ENCODE measurements at places on chromosomes 16 and 17. TPM values are rescaled to one million over a fixed set of nuclear protein-coding genes. Genes with fewer than 3 reads are reported as not detected.

GRCh38 chr16:56589141-56590039, at the start of gene MT3:
TSS of gene MT3 (plus strand) at chr16:56589528. CDS start at chr16:56589591, 63 bp downstream.
- DNase-seq = peak; percentile 82

- peak; percentile 92 for DNase-seq
These were observed 4.4 kb upstream of the HIC1 start for GRCh38 chr17:2050300-2051060.

DNA sequence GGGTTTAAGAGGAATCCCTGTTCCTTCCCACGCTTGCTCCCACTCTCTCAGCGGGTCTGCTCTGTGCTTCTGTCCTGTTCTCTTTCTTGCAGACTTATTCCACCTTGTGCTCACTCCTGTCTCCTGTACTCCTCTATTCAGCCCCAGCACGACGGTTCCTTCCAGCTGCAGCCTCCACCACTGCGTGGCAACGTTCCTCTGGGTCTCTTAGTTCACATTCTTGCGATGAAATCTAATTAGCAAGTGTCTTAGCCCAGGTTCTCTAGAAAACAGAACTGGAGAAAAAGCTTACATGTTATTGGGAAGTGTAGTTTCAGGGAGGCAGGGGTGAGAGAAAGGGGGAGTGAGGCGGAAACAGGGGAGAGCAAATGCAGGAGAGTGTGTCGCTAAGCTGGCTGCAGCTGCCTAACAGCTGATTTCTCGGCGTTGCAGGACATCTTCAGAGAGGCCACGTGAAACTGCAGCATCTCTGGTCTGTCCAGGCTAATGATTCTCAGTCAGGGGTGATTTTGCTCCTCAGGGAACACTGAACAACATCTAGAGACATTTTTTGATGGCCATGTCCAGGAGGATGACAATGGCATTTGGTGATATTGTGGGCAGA, 213.2 kb upstream of the NLRP1 start:
- no peak for DNase-seq

The TNP2 gene
- not detected for total RNA-seq

- no peak for DNase-seq
These were observed 49.5 kb downstream of the COX4I1 start for GRCh38 chr16:85848986-85849385.

The PDIA2 gene
- not detected for total RNA-seq

DNA sequence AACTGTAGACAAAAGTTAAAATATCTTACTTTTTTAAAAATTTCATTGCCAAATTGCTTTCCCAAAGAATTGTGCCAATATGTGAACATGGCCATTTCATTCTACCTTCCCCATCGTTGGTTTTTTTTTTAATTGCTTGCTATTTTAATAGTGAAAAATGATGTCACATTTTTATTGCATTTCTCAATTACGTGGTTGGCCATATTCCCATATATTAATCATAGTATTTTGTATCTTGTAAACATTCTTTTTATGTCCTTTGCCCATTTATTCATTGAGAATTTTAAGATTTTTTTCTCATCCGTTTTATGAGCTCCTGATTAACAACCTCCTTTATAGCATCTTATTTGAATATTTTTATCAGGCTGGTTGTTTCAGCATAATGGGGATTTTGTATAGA, 7.2 kb downstream of the OMG start:
- no peak for DNase-seq

GRCh38 chr16:81524382-81524781, 79.8 kb downstream of the CMIP start:
- peak; percentile 64 for DNase-seq

DNA sequence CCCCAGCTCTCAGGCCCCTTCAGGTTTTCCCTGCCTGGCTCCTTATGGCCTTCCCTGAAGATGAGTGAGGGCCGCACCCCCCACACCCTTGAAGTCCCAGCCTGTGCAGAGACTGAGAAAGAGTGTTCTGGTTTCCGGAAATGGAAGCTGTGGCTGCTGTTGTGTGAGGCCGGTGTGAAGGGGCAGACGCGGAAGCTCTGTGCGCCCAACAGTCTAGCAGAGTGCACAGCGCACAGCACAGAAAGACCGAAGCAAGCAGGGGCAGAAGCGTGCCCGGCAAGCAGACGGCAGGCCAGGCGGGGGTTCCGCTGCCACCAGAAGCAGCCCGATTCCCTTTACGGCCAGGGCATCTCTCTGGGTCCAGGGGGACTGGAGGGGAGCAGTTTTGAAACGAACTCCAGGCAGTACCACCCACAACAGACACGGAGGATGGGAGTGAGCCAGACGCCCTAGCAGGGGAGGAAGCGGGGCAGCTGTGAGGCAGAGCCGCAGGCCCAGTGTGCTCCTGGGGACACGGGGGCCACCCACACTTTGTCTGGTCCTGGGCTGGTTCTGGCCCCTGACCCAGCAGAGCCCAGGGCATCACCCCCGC, 16.7 kb downstream of the TPSG1 start:
- no peak for DNase-seq

DNA sequence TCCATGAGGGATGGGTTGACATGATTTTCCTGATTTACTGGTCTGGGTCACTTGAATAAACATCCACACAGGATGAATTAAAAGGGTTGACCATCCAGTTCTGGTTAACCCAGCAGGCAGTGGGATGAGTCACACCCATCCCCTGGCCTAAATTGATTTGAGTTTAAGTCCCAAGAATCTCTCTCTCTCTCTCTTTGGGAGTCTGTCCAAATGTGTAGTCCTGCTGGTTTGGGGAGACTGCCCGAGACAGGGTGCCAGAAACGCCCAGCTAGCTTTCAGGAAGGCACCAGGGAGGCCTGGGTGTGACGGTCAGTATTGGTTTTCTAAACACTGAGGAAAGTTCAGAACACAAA, 38.8 kb downstream of the SCPEP1 start:
- DNase-seq = no peak

GRCh38 chr16:8374586-8375231, 215.6 kb downstream of the TMEM114 start:
- no peak for DNase-seq

DNA sequence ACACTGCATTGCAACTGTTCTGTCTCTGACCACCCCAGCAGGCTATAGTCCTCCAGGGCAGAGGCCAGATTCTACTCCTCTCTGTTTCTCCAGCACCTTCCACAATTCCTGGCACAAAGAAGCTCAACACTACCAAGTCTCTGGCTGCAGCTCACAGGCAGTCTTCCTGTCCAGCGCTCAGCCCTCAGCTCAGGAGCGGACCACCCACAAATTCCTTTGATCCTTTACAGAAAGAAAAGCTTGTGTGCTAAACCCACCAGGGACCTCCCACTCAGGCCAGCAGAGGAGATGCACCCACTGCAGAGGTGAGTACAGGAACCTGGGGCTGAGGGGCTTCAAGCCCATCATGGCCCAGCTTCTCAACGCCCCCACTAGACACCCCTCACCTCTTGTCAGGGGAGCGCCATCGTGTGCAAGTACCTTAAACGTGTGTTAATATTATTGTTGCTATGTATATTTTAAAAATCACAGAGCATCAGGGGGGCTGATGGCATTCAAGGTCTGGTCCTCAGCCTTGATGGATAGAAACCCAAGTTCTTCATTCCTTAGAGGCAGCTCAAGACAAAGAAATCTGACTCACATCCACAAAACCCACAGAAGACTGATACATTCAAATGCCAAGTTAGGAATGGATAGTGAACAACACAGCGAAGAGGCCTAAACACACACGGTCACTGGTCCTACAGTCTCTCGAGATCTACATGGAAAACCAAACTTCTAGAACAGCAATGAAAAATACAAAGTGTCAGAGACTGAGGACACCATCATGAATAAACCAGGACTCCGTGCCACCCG, 8.4 kb downstream of the HSDL1 start:
- no peak for DNase-seq

The C1QTNF1 gene
- total RNA-seq = not detected

DNA sequence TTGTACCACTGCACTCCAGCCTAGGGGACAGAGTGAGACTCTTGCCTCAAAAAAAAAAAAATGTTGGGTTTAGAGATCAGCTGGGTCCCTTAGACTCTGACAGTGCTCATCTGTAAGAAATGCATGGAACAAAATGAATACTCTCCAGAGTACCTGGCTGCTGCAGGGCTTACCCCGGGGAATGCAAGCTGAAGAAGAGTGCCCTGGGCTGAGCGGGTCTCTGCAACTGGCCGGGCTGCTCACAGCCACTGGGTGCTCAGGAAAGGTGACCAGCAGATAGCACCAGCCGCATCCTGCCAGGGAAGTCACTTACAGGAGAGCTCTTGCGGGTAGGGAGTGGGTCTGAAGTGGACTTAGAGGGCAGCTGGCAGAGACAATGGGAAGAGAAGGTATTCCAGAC, 82.1 kb downstream of the GAS7 start:
- DNase-seq = no peak

GRCh38 chr16:89061086-89061485, 32.6 kb upstream of the ACSF3 start:
- no peak for DNase-seq
